ENCODE measurements at places on chromosomes 2 and 18. TPM values are rescaled to one million over a fixed set of nuclear protein-coding genes. Genes with fewer than 3 reads are reported as not detected.

KCTD1 gene
- total RNA-seq = 7.4 TPM

TUBA3E gene
- not detected for total RNA-seq

CCBE1 gene
- 60.9 TPM for total RNA-seq

MOCOS gene
- 9.0 TPM for total RNA-seq

TEKT4 gene
- not detected for total RNA-seq

IAH1 gene
- 84.7 TPM for total RNA-seq

NXPH2 gene
- not detected for total RNA-seq

IHH gene
- not detected for total RNA-seq

IL1R1 gene
- 110 TPM for total RNA-seq

SERPINB3 gene
- not detected for total RNA-seq

IL36RN gene
- not detected for total RNA-seq

NT5DC4 gene
- total RNA-seq = not detected

RESP18 gene
- total RNA-seq = not detected

SPATA3 gene
- total RNA-seq = not detected

GATA6 gene
- 10.0 TPM for total RNA-seq

DTNB gene
- total RNA-seq = 5.4 TPM

RPS27A gene
- 679 TPM for total RNA-seq

EFEMP1 gene
- total RNA-seq = 615 TPM

XIRP2 gene
- total RNA-seq = 0.51 TPM

RNU2-63P gene
- total RNA-seq = 268 TPM

AMER3 gene
- total RNA-seq = not detected

SKA1 gene
- total RNA-seq = 1.0 TPM

STAT4 gene
- 0.51 TPM for total RNA-seq

WNT6 gene
- not detected for total RNA-seq

SP5 gene
- total RNA-seq = not detected

GPR45 gene
- total RNA-seq = not detected

FBXO15 gene
- 0.83 TPM for total RNA-seq

CD207 gene
- total RNA-seq = not detected

ACMSD gene
- not detected for total RNA-seq

NCKAP1 gene
- 106 TPM for total RNA-seq

ALPI gene
- not detected for total RNA-seq

SP140 gene
- total RNA-seq = 0.33 TPM

ABCG5 gene
- total RNA-seq = not detected

CCL20 gene
- total RNA-seq = not detected

ANKRD30BL gene
- total RNA-seq = not detected

RBFA gene
- 22.9 TPM for total RNA-seq

TNFRSF11A gene
- total RNA-seq = 0.66 TPM

ERBB4 gene
- total RNA-seq = 0.17 TPM

PROKR1 gene
- total RNA-seq = not detected

TGFA gene
- total RNA-seq = not detected

SPHKAP gene
- not detected for total RNA-seq

Data from fibroblast of lung (primary cell).